HCT116 (cell line): ENCODE measurements at places on chromosomes 11 and 22.

- DNase-seq: no peak
Observed at GRCh38 chr11:47783087-47783610, 16.0 kb upstream of the FNBP4 start.

GRCh38 chr11:64856382-64857227, 12.2 kb upstream of the CDC42BPG start:
- peak; percentile 80 for DNase-seq

DNA sequence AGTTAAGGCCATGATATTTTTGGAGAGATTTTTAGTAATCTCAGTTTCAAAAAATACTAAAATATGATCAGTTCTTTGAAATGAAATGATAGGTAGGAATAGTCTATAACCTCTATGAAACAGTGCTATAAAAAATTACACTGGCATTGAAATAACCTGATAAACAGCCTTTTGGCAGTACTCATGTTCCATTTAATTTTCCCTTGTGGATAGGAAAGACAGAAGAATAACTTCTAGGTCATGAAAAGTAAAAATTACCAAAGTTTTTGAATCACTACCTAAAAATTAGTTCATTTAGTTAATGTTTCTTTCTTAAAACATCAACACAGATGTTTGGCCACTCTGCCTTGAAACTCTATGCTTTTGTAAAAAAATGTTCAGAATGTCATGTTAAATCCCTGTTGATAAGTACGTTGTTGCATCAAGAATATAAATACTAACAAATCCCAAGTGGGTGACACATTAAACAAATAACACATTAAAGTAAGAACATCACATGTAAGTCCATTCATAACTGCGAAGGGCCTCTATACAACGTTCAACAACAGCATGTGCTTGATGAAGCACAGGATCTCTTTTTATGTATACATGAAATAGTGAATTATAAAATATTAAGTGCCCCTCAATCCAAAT, 290.2 kb downstream of the SWAP70 start:
- no peak for DNase-seq

- DNase-seq: no peak
Observed at GRCh38 chr11:68993546-68993945, 12.8 kb upstream of the MRGPRD start.

- DNase-seq: no peak
Observed at GRCh38 chr11:47566149-47566698, 825 bp downstream of the PTPMT1 start.

DNA sequence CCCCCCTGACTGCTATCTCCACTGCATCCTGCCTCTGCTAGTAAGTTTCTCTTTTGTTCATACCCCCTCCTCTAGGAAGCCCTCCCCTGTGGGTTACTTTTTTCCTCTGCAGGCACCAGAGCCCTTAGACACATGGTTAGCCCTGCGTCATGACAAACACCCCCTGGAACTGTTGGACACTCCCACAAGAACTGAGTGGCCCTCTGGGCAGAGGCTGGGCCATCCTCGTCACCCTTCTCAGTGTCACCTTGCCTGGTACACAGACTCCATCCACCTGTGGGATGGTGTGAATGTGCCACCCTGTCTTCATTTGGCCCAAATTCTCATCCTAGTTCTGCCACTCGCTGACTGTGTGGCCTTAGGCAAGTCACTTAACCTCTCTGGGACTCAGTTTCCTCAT, 4.1 kb upstream of the RAB3IL1 start:
- no peak for DNase-seq

- DNase-seq: no peak
Observed at GRCh38 chr11:61022311-61023085, 51.0 kb downstream of the CD6 start.

DNA sequence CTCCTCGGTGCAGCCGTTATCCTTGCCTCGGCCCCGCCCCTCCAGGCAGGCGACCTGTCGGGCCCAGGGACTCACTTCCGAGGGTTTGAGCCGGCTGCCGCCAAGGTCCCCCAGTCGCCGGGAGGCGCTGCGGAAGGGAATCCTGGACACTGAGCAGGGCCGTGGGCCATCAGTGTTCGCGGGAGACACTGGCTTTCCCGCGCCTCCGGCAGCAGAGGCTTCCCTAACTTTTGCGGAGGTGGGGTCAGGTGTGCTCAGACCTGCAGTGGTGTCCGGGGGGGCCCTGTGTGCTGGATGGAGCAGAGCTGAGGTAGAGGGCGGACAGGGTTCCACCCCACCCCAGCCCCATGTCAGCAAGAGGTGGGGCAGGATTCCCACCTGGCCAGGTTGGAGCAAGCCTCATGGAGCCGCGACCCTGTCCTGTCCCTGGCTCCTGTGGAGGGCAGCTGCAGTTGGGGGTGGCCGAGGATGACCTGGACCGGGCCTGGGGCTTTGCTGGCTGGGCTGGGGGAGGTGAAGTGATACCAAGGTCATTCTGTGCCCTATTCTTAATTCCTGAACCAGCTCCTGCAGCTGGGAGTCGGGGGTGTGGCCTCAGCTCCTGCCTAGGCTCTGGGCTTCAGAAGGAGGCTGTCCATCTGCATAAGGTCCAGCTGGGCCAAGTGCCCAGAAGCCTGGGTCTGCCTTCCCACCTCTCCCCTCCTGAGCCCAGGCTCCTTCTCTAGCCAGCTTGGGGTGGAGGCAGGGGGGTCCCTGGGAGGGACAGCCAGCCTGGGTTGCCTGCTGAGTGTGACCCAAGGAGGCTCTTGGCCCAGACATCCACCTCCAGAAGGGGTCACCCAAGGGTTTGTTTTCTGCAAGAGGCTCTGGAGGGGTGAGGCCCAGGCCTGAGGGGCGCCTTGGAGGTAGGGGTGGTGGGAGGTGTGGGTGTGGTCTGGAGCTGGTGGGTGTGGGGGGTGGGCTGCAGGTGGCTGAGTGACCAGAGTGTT, 8.4 kb downstream of the TSPAN4 start:
- DNase-seq: no peak

- DNase-seq: no peak
Observed at GRCh38 chr22:31229402-31230079, 17.4 kb downstream of the LIMK2 start.

GRCh38 chr22:37330200-37331033, 48.1 kb downstream of the CYTH4 start:
- DNase-seq: peak; percentile 96

- DNase-seq: no peak
Observed at GRCh38 chr11:109648804-109649203, 226.8 kb downstream of the C11orf87 start.

- DNase-seq: peak; percentile 76
Observed at GRCh38 chr11:13073119-13073981, 64.2 kb downstream of the RASSF10 start.

DNA sequence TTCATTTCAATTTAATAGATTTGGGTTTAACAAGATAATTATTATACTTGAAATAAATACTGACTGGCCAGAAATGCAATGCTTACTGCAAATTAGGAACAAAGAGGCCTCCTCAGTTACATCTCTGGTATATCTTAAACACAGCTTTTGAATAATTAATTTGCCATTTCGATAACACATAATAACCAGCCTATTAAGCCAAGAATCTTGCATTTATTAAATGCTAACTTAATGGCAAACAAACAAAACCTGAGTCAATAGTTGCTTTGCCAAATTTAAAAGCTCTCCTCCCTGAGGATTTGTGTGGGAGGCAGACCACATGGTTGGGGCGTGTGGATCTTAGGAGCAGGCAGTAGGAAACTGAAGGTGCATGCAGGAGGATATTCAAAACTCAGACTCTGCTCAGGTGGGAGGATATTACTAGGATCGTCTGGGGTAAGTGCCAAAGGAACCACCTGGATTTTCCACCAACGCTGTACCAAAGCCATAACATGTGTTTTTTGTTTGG, 17.9 kb upstream of the FJX1 start:
- DNase-seq: no peak

GRCh38 chr11:8026982-8027381, 39.8 kb downstream of the EIF3F start:
- DNase-seq: no peak

DNA sequence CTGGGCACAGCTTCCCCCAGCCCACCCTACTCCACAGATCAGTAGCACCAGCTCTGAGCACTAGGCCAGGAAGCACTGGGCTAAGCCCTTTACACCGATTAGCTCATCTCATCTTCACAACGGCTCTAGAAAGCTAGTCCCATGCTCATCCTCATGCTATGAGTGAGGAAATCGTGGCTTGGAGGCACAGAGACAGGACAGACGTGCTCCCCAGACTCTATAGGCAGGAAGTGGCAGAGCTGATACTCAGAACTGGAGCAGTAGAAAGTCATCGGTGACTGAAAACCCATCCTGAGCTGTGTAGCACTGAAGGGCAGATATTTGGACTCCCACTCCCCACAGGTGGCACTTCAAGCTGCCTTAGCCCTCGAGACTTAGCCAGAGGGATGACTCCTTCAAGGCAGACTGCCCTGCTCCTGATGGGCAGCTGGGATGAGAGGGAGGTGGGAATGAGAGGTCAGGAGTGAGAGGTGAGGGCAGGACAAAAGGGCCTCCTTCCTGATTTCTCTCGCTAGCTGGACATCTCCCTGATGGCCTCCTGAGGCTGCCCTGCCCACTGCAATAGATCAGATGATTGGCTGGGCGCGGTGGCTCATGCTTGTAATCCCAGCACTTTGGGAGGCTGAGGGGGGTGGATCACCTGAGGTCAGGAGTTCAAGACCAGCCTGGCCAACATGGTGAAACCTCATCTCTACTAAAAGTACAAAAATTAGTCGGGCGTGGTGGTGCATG, 9.7 kb downstream of the CD5 start:
- no peak for DNase-seq

- DNase-seq: peak; percentile 76
Observed at GRCh38 chr11:57345555-57346211, 7.5 kb downstream of the P2RX3 start.

GRCh38 chr11:31786996-31787685, 24.0 kb downstream of the PAX6 start:
- no peak for DNase-seq
